Fibroblast of villous mesenchyme (primary cell): ENCODE measurements at places on chromosomes 16 and 17. TPM values are rescaled to one million over a fixed set of nuclear protein-coding genes. Genes with fewer than 3 reads are reported as not detected.

- no peak for DNase-seq
These were observed 426.7 kb upstream of the SALL1 start for GRCh38 chr16:51577621-51578303.

DNA sequence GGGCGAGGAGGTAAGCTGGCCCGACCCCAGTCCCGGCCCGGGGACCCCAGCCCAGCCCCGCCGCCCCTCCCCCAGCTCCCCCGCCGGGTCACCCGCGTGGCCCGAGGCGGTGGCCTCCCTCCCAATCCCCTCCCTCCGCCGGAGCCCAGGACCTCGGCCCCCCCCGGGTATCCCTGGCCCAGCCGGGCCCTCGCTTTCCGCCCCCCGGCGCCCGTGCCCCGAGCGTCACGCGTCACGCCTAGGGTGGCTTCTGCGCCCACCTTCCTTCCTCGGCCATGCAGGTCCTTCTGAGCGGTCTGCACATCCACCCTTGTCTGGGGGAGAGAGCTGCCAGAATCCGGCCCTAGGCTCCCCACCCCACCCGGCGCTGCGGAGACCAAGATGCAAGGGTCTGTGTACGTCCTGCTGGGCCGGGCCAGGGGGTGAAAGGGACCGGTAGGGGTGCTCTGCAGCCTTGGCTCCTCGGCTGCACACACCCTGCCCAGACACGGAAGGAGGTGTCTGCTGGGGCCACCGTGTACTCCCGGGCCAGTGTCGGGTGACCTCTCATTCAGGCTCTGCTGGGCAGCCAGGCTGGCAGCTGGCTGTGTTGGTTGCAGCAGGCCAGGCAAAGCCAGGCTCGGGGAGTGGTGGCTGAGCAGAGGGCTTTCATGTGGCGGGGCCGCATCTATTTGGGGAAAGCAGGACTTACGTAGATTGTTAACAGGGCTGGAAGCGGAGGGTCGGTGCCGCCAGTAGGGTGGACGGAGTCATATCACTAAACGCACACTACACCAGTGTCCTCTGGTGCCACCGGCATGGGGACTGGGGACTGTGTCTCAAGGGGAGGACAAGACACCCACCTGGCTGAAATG, 754 bp downstream of the RAB11FIP4 start:
- no peak for DNase-seq

- no peak for DNase-seq
These were observed 47.3 kb downstream of the BRIP1 start for GRCh38 chr17:61815863-61816503.

Gene KRTAP2-1
- total RNA-seq = not detected in 2 replicates

DNA sequence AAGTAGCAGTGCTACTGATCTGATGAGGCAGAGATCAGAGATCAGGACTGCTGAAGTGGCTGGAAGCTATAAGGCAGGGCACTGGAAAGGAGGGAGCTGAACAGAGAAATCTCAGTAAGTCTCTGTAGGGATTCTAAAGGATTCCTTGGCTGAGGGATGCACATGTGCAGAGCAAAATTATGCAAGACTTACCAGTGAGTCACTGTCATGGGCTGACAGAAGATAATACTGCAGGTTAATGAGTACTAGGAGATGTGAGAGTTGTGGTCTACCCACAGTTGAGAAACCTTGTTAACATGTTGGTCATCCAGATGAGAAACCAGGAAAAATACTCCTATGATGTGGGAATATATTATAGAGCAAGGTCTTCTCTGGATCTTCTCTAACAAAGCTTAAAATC, 378.1 kb downstream of the HAPSTR1 start:
- peak; percentile 0 for DNase-seq
